ENCODE measurements at places on chromosomes 13 and 19.

GRCh38 chr19:58037927-58038687 lies 4.3 kb downstream of the ZSCAN1 start:
- no peak for DNase-seq

DNA sequence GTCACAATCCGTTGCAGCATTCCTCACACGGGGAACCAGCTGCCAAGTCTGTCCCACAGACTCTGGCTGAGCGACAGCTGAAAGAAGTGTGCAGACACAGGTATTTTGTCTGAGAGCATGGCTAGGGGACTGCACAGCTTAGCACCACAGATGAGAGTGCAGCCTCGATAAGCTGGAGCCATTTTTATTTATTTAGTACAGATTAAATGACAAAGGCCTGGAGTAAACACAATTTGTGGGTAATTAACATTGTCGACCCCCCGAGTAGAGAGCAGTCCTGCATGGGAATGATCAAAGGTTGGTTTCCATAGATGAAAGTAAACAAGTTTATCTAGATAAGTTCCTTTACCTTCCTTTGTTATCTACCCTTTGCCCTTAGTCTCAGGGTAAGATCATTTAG lies 836.2 kb downstream of the DACH1 start:
- DNase-seq = no peak

DNA sequence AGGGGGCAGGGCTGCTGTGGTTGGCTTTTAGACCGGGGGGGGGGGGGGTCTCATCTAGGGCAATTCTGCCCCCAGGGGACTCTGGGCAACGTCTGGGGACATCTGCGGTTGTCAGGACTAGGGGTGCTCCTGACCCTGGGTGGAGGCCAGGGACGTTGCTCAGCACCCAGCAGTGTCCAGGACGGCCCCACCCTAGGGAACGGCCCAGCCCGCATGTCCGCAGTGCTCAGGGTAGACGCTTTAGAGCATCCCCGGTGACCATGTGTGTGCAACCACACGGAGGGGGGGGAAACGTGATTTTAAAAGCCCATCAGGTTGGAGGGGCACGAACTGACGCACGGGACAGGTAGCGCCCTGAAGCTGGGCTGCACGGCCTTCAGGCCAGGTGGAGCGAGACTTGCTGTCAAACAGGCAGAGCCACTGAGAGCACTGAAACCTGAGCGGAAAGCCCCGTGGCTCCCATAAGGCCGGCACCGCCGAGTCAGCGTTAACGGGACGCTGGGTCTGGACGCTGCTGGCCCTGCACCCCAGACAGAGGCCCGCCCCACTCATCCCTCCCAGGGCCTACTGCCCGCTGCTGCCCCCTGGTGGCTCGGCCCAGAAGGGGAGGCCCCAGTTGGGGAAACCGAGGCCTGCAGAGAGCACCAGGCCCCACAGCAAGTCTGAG lies 8.3 kb downstream of the CACTIN start:
- no peak for DNase-seq

- no peak for DNase-seq
Measured at GRCh38 chr19:10995926-10996600, 35.2 kb downstream of the SMARCA4 start.

- DNase-seq = no peak
Measured at GRCh38 chr19:44573183-44573582, 40.2 kb upstream of the IGSF23 start.

DNA sequence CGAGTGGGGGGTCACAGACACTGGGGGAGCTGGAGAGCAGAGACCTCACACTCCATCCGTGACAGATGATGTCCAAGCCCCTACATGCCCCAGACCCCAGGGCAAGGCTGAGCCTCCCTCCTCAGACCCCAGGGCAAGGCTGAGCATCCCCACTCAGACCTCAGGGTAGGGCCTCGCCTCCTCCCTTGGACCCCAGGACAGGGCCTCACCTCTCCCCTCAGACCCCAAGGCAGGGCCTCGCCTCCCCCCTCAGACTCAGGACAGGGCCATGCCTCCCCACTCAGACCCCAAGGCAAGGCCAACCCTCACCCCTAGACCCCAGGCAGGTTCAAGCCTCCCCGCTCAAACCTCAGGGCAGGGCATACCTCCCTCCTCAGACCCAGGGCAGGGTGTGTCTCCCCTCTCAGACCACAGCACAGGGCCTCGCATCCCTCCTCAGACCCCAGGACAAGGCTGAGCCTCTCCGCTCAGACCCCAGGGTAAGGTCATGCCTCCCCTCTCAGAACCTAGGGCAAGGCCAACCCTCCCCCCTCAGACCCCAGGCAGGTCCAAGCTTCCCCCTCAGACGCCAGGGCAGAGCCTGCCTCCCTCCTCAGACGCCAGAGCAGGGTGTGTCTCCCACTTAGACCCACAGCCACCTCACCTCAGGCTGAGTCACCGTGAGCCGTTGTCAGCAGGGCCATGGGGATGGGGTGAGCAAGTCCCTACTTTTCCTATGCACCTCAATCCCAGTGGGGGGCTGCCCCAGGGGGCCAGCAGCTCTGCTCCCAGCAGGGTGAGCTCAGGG lies 1.7 kb upstream of the S1PR4 start:
- no peak for DNase-seq

- no peak for DNase-seq
Measured at GRCh38 chr19:2110822-2111221, 14.1 kb downstream of the IZUMO4 start.

DNA sequence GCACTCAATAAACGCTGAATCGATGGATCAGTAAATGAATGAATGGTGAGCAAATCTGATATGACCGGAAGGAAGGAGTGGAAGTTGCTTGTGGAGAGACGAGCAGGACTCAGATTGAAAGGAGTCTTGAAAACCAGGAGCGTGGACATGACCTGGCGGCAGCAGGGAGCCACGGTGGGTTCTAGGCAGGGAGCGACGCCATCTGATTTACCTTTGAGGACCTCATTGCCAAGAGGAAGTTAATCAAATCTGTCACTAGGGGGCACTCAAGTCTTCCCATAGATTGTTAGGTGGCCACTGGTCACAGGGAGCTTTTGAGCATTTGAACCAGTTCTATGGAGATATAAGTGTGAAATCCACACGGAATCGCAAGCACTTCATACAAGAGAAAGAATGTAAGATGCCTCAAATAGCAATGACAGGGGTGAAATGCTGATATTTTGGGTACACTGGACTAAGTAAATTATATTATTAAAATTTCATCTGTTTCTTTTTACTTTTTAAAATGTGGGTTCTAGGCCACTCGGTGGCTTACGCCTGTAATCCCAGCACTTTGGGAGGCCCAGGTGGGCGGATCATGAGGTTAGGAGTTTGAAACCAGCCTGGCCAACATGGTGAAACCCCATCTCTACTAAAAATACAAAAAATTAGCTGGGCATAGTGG lies 9.2 kb upstream of the FBN3 start:
- DNase-seq = no peak

DNA sequence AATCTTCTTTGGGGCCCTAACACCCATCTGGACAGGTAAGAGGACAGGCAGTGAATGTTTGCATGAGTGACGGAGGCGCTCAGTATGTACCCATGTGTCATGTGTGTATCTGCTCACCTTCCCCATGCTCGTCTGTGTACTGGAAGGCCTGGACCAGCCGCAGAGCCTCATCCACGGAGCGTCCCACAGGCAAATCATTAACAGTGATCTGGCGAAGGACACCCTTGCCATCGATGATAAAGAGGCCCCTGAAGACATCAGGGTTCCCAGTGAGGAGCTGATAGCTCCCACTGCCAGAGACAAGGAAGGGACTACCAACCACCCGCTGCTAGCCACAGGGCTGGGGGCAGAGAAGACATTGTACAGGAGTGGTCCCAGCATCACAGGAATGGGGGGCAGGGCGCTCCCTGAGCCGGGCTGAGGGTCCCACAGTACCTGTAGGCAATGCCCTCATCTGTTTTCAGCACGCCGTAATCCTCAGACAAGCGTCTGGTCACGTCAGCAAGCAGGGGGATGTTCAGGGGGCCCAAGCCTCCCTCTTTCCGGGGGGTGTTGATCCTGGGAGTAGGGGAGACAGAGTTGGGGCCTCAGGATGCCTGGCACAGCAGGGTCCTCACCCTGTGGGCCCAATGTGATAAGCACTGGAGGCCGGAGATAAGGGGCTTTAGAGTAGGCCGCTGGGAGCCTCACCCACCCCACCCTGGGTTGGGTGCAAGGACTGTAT lies 1.7 kb downstream of the PRDX2 start:
- no peak for DNase-seq

- DNase-seq = no peak
Measured at GRCh38 chr13:20129076-20129475, 31.8 kb downstream of the GJA3 start.

GRCh38 chr19:41705393-41706174 lies 2.8 kb upstream of the CEACAM5 start:
- DNase-seq = no peak

DNA sequence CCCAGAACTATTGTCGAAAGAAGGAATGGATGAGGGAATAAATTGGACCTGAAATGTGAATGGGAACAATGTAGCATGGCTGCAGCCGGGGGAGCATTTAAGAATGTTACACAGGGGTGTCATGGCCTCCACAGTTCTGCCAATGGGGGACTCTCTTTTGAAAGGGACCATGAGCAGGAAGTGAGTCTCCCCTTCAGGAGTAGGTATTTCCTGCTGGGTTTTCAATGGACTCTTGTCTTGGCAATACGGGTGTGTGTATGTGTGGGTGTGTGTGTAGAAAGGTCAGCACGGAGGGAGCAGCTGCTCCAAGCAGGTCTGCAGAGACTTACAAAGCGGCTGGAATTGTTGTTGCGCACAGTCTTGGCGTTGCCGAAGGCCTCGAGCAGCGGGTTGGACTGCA lies 24.4 kb downstream of the MYO1F start:
- DNase-seq = no peak

- DNase-seq = no peak
Measured at GRCh38 chr19:632579-633067, 714 bp downstream of the POLRMT start.

DNA sequence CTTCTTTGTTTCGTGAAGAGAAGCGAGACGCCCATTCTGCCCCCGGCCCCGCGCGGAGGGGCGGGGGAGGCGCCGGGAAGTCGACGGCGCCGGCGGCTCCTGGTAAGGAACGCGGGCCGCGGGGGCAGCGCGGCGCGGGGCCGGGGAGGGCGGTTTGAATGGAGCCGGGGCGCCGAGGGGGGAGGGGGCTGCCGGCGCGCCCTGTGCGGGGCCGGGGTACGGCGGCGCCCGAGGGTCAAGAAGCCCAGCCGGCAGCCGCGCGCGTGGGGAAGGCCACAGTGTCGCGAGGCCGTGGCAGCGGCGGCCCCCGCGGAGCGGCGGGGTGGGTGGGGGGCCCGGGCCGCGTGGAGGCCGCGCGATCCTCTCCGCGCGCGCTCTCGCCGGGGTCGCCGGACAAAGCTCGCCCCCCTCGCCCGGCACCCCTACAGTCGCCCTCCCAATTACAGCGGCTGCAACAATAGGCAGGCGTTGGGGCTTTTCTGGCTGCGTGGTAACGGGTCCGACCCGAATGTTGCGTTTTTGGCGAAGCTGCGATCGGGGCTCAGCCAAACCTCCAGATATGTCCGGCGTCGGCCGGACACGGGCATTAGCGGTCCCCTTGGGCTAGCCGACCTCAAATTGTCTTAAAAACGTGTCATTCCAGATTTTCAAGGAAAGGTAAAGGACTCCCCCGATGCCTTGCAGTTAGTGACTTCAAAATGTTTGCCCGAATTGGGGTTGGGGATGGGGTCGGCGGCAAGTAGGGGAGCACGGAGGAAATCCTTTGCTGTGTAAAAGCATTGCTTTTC lies 437 bp downstream of the SMARCA4 start:
- DNase-seq = no peak

DNA sequence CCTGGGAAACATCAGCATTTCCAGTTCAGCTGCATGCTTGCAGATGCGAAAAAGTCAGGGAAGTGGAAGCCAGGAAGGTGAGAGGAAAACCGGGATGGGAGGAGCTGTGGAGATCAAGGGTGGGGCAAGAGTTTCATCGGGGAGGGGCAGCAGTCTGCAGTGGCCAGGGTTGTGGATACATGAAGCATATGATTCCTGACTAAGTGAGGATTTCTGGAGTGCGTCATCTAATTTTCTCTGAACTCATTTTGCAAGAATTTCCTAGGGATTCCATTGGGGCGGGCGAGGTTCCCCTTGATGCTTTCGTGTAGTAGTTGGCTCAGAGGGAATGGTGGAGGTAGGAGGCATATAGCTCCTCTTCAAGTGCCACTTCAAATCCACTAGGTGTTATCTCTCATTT lies 344.1 kb upstream of the TMTC4 start:
- no peak for DNase-seq

GRCh38 chr19:14434543-14435319 lies 1.6 kb downstream of the PKN1 start:
- no peak for DNase-seq

GRCh38 chr19:49468746-49469447 lies 5.1 kb upstream of the FLT3LG start:
- DNase-seq = no peak

GRCh38 chr19:58084596-58085347 lies 13.3 kb downstream of the ZSCAN18 start:
- DNase-seq = no peak

GRCh38 chr13:23433171-23434153 lies at the start of gene SACS:
Gene SACS, minus strand, starts transcription at chr13:23433702. Its CDS starts 22,463 bp downstream, at chr13:23411239.
- DNase-seq = no peak

DNA sequence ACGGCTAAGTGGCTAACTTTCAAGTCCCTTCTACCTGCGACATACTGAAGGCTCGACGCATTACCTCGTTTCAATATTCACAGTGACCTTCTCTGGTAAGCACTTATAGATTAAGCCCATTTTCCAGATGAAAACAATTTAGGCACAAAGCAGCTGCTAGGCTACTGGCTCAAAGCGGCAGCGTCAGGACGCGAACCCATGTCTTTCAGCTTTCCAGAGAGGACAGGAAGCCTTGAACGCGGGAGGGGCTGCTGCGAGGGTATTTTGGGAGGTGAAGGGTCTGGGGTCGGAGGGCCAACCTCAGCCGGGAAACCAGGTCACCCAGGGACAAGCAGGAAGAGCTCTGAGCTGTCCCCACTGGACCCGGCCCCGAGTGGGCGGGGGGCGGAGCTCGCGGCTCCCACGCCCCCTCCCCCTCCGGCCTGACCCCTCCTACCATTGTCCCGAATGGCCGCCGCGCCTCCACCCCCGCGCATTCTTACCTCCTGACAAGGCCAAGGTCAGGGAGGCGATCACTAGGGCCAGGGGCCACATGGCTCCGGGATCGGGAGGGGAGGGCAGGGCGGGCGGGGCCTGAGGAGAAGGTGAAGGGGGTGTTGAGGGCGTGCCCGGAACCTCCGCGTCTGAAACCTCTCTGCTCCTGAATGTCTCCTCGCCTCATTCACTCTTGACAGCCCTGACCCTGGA lies at the start of gene KLK13:
TSS of gene KLK13 (minus strand) at position 559 of the 687 bp plus-strand sequence. CDS start at position 534, 25 bp downstream.
- no peak for DNase-seq

DNA sequence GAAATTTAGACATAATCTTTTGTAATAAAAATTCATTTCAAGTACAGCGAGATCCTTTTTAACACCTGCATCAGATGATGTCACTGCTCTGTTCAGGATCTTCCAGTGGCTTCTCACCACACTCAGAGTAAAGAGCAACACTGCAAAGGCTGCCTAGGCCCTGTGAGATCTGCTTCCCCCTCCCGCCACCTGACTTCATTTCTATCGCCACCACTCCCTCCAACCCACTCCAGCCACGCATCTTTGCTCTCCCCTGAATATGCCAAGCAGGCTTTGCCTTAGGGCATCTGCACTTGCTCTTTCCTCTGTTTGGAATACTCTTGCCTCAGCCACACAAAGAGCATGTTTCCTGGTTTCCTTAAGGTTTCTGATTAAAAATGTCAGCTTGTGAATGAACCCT lies 58.3 kb downstream of the MBNL2 start:
- no peak for DNase-seq

Measured in cortex of kidney (tissue), 1 donor.